ENCODE measurements at places on chromosomes 11 and 22.

- DNase-seq: peak; percentile 89
Observed at GRCh38 chr11:34809191-34810106, 106.7 kb downstream of the APIP start.

DNA sequence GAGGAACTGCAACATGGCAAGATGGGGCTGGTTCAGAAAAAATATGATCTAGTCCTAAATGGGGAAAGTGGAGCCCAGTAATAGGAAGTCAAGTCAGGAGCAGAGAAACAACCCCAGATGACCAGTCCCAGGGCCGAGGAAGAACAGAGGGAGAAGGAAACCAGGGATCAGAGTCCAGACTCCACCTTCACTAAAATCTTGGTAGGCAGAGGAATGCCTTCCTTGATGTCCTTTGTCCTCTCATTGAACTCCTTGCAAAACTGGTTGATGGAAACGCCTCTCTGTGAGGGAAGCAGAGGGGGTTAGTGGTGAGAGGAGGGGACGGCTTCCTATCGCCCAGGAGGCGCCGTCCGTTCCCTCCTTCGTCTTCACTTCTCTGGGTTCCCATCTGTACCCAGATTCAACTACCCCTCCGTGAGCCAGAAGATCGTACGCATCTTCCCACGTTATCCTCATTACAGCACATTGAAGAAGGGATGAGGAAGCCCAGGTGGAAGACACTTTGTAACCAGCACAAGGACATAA, 607 bp downstream of the MRPL11 start:
- DNase-seq: no peak

GRCh38 chr11:103637295-103637694, 399.1 kb upstream of the DDI1 start:
- DNase-seq: peak; percentile 58

GRCh38 chr11:21588754-21589153, 604.1 kb upstream of the ANO5 start:
- no peak for DNase-seq

- DNase-seq: no peak
Observed at GRCh38 chr11:16133867-16134266, 222.5 kb downstream of the SOX6 start.

GRCh38 chr22:41732096-41732772, 32.9 kb downstream of the MEI1 start:
- DNase-seq: no peak

DNA sequence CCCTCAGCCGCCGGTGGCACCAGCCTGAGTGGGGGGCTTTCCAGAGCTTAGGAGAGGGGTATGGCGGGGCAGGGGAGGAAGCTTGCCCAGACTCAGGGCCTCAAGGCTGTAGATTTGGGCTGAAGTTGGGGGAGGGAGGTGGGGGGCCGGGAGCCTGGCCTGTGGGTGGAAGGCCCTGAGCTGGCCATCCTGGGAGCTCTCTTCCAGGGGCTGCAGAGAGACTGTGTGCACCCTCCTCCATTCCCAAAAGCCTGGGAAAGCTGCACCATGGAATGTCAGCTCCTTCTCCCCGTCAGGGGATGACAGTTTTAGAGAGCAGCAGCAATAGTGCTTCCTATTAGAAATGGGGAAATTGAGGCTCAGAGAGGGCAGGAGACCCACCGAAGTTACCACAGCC, 1.0 kb downstream of the SYT12 start:
- DNase-seq: peak; percentile 27

GRCh38 chr11:10285148-10285802, 8.7 kb downstream of the SBF2 start:
- DNase-seq: no peak

DNA sequence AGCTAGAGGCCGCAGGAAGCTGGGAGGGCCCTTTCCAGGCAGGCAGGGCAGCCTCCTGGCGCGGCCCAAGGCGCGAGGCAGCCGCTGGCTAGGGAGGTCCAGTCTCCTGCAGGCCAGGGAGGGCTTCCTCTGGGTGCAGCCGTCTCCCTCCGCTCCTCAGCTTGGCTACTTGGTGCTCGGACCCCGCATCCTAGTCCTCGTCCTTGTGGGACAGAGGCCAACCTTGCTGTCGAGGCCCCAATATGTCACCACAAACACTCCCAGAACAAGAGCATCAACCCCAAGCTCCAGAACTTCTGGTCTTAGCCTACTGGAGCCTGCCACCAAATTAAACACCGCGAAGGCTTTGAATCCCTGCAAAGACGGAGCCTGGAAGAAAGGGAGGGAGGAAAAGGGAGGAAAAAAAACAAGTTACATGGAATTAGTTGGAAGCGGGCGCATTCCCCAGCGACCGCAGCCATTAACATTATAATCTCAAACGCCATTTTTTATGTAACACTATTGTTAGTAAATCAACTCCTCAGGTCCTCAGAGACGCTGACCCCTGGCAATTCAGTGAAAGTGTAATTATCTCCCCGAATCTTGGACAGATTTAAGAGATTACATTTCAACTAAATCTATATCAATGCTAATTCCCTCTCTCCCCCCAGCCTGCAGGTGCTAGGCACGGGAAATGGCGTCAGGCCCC, 12.7 kb upstream of the PAX6 start:
- no peak for DNase-seq

DNA sequence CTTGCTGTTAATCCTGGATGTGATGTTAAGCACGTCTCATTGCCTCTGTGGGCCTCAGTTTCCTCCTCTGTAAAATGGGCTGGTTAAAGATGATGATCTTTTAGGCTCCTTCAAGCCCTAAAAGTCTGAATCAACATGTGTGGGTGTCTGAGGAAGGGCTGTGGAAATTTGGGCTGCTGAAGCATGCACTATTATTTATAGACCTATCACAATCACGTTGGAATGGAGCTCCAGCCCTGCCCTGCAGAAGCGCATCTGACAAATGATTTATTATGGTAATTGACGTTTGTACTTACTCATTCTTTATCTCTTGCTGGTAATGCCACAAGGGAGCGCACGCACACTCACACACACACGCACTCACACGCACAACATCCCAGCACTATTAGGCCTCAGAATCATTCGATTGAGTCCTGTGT, 20.4 kb downstream of the P2RX3 start:
- DNase-seq: peak; percentile 35

DNA sequence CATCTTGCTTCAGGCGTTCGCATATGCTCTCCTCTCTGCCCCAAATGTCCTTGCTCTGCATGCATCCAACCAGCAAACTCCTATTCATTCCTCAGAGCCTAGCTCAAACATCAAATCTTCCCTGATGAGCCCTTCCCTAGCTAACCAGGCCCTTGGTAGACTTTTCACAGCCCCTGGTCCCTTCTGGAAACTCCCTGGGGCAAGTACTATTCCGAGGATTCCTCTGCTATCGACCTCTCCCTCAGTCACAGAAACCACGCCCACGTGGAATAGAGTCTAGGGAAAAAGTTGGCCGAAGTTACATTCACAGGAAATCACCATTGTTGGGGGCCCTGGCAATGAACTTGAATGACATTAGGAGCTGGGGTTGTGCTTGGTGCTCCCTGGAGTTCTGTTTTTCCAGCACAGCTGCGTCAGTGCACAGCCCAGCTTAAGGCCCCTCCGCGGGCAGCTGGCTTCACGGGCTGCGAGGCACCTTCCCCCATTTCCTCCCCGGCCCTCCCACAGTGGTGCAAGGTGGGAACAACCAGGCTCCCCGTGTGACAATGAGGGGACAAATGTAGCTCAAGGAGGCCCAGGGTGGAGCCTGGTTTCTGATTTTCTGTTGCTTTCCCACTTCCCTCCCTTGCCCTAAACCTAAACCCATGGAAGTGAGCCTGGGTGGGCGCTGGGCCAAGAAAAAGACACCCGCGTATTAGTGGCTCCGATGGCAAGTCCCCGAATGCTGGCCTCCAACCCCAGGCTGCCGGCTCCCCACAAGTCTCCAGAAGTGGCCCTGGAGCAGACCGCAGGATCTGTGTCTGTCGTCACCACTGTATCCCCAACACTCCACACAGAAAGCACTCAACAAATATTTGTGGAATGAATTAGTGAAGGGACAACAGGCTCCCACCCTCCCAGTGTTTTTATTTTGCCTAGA, 4.3 kb upstream of the ATP5MGL start:
- no peak for DNase-seq

DNA sequence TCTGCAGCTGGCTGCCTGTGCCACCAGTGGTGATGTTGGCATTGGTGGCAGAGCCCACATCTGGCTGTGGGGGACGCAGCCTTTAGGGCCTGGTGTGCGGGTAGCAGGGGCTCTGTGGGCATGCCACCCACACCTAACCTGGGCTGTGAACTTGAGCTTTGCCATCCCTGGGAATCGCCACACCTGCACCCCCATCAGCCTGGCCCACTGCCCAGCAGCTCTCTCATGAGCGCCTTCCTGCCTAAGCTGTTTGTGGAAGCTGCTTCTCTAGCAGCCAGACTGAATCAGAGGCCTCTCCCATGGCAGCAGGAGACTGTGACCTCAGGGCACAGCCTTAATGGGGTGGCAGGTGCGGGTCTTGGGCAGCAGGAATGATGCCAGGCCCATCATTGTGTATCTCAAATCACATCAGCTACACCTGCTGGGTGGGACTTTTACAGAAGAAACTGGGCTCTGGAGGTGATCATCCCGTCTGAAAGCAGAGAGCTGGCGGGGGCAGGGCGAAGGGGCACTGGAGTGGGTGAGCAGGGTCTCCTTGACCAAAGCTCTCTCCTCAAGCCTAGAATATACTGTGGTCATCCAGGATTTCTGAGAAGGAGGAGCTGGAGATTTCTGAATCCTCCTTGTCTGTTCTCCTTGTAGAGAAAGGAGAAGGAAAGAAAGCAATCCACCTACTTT, 17.8 kb upstream of the CARS1 start:
- DNase-seq: peak; percentile 45

- DNase-seq: no peak
Observed at GRCh38 chr11:14079011-14079410, 116.5 kb downstream of the SPON1 start.

- no peak for DNase-seq
Observed at GRCh38 chr11:134501406-134502152, 89.5 kb upstream of the B3GAT1 start.

DNA sequence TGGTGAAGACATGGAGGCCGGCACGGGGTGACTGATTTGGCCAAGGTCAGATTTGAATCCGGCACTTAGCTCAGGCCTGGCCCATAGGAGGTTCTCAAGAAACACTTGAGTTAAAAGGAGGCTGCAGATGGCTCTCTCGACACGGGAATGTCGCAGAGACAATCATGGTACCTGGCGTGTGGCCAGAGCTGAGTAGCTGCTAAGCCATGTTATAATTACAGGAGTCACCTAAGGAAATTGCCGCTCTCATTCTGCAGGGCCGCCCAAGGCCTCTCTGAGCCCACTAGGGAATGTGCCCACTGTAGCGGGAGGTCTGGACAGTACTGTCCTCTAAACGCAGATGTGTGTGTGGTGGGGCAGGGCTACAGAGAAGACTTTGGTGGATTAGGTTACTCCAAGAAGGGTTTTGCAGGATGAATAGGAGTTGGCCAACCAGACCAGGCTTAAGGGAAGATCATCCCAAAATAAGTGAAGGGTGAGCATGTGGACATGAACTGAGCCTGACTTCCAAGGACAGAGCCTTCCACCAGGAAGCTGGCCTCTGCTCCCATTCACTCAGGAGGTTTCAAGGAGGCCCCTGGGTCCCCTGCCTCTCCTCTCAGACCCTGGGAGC, 19.3 kb upstream of the PRR5 start:
- DNase-seq: no peak

- no peak for DNase-seq
Observed at GRCh38 chr11:123082977-123083376, 21.0 kb upstream of the HSPA8 start.

- DNase-seq: peak; percentile 88
Observed at GRCh38 chr11:93031386-93031785, 61.9 kb downstream of the MTNR1B start.

DNA sequence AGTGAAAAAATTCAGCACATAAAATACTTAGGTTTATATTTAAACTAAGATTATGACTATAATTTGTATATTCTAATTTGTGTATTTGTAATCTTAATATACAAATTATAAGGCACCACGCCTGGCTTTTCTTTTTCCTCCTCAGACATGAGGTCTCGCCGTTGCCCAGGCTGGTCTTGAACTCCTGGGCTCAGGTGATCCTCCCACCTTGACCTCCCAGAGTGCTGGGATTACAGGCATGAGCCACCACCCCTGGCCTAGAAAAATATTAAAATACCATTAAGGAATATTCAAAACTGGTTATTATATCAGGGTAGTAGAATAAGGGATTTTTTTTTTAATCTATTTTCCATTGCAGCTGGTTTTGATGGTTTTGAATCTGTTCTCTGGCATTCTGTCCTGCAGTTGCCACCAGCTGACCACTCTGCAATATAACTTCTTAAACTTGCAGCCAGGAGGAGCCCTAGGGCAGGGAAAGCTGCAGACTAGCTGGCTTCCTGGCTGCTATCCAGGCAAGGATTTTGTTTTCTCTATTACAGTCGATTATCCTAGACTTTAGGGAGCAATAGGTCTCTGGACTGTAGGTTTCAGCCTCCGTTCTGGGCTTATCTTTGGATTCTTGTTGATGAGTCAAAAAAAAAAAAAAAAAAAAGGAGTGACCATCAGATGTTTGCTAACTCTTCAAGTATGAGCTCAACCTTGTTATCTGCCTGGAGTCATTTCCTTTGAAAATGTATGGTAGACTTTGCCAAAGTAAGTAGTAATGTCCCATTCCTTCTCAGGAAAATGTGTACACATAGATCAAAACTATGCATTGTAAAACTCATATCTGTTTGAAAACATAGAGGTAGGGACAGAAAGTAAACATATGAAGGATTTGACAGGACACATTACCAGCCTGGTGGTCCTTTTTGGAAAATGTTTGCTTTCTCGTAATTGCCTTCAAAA, 13.2 kb downstream of the POLA2 start:
- peak; percentile 95 for DNase-seq

- DNase-seq: peak; percentile 91
Observed at GRCh38 chr22:44550711-44551491, 52.9 kb upstream of the RTL6 start.

DNA sequence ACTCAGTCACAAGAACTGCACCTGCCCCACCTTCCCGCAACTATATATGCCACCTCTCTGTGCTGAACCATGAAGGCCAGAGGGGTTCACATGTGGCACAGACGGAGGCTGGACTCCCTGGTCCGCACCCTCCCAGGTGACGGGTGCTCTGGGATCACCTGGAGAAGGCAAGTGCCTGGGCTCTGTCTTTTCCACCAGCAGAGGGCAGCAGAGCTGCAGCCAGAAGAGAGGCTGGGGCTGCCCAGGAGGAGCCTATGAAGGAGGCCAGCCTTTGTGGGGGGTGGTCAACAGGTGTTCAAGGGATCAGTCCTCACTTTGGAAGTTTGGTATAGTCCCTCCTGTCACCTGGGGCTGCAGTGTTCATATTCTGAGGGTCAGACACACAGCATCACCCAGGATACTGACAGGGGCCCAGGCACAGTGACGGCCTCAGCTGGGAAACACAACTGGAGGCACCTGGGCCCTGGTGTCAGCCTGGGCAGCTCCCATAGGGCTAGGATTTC, 39.2 kb upstream of the IGLL5 start:
- DNase-seq: peak; percentile 38

DNA sequence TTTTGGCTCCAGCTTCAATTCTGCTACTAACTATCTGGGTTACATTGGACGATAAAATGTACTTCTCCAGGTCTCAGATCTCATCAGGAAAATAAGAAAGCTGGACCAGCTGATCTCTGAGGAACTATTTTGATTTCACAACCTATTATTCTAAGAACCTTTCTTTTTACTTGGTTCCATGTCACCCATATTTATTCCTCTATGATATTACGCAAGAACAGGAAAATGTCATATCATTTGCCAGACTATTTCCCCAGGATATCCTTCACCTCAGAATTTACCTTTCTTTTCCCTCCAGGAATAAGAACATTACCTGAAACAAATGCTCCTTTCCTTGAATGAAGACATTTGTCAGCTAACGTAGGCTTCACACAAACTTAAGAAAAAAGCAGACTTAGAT, 387.5 kb upstream of the RAG2 start:
- DNase-seq: no peak

GRCh38 chr11:35932681-35933319, 11.1 kb upstream of the LDLRAD3 start:
- DNase-seq: no peak
